Breast epithelium (tissue), 4 donors: ENCODE measurements at places on chromosomes 12 and 14. TPM values are rescaled to one million over a fixed set of nuclear protein-coding genes. Genes with fewer than 3 reads are reported as not detected.

DNA sequence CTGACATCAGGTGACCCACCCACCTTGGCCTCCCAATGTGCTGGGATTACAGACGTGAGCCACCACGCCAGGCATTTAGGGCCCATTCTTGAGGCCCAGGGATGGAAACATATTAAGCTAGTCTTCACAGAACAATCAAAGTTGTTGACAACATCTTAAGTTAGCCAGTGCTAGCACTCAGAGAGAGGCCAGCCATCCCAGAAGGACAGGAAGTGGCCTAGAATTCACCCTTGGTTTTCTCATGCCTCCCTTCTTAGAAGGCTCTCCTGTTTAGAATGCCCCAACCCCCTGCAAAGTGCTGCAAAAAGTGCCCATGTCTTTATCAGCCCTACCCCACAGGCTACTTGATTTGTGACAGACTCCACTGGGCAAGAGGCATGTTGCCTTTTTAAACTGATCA lies 12.1 kb upstream of the OR6J1 start:
- DNase-seq = no peak

GRCh38 chr14:93271111-93271510 lies 61.7 kb downstream of the BTBD7 start:
- no peak for DNase-seq

- DNase-seq = no peak
Observed at GRCh38 chr14:104599446-104599845, 5.1 kb downstream of the TMEM179 start.

- DNase-seq = no peak
Observed at GRCh38 chr14:38554026-38554425, 298.1 kb upstream of the CLEC14A start.

- no peak for DNase-seq
Observed at GRCh38 chr12:57483466-57483865, 3.8 kb upstream of the ARHGAP9 start.

DNA sequence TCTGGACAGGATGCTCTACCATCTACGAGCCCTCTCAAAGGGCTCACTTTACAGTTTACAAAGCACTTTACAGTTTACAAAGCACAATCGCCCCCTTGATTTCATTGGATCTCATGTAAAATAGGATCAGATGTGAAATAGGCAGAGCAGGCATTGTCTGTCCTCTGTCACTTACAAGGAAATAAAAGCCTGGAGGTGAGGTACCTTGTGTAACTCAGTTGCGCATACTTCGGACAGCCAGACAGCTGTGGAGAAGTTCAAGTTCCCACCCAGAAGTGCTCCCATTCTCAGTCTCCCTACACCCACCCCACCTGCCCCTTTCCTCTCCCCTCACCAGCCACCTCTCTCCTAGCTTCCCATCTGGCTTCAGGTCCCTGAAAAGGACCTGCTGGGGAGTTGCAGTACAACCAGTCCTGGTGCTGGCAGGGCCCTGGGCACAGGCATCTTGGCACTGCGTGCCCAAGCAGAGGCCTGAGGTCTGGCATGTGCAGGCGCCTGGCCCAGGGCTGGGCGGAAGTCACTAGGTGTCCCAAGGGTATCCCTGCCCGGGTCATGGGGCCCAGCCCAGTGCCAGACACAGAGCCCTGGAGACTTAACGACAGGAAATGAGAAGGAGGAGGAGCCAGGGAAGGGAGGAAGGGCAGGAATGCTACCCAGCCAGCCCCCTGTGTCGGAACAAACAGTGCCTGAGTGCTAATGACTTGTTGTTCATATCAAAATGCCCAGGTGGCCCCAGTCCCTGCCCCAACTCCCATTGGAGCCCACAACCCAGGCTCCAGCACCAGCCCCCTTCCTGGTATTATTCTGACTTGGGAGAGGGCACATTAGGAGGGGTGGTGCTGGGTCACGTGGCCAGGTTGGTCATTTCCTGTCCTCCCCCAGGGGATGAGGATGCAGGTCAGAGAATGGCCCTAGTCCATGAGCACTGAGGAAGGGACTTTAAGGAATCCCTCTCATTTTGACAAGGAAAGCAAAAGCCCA lies 5.4 kb downstream of the RAPGEF3 start:
- DNase-seq = peak; percentile 85

GRCh38 chr14:32564596-32564995 lies 235.5 kb downstream of the AKAP6 start:
- DNase-seq = no peak

DNA sequence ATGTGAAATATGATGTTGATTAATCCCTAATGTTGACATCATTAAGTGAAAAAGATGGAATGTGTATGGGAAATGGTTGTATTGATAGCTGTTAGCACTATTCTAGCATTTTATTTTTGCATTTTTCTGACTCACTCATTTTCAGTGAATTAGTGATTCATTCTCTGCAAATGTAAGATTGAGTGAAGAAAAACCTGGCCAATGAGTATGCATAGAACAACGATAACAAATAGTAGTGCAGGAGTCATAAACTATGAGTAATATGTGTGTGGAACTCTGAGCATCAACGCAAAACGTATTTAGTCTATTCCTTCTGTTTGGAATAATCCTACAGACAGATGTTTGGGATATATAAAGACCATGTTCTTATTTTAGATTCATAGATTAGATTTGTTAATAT lies 76.3 kb upstream of the RTL1 start:
- no peak for DNase-seq

GRCh38 chr12:109961201-109961600 lies 35.0 kb downstream of the GIT2 start:
- DNase-seq = no peak

- DNase-seq = no peak
Observed at GRCh38 chr12:132847363-132848356, 19.0 kb upstream of the GOLGA3 start.

DNA sequence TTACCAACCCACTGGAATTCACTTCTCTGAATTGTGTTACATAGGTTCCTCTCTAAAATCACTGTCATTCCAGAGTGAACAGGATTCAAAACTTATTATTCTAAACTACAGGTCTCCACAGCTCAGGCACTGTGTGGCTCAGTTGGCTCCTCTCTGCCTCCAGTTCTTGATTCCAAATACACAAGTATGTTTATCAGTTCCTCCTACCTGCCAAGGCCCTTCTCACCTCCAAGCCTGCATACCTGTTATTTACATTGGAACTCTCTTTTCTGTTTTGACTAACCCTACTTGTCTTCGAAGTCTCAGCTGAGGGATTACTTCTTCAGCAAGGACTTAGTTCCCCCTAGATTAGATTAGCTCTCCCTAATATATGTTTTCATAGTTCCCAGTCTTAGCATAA lies 397.6 kb upstream of the TMTC1 start:
- DNase-seq = no peak

- DNase-seq = no peak
Observed at GRCh38 chr14:39071096-39071495, 31.9 kb downstream of the SEC23A start.

DNA sequence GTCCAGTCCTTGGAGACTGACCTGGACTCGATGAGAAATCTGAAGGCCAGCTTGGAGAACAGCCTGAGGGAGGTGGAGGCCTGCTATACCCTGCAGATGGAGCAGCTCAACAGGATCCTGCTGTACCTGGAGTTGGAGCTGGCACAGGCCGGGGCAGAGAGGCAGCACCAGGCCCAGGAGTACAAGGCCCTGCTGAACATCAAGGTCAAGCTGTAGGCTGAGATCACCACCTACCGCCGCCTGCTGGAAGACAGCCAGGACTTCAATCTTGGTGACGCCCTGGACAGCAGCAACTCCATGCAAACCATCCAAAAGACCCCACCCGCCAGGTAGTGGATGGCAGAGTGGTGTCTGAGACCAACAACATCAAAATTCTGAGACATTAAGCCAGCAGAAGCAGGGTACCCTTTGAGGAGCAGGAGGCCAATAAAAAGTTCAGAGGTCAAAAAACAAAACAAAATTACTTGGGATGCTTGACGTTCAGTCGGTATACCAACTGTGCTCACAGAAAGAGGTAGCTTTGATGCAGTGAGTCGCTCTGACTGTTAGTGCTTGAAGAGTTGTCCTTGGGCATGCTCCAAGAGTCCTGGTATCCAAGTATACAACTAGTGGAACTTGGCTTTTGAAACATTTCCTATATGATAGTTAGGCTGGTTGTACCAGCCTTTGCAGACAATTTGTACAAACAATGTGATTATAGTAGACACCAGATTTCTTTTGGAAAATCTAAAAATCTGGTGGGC lies 4.8 kb downstream of the MED6 start:
- DNase-seq = no peak

GRCh38 chr12:127383281-127383680 lies 883.7 kb upstream of the TMEM132C start:
- DNase-seq = no peak

- no peak for DNase-seq
Observed at GRCh38 chr14:105857220-105857825, 330.9 kb downstream of the TMEM121 start.

- no peak for DNase-seq
Observed at GRCh38 chr14:98935921-98936320, 336.1 kb downstream of the BCL11B start.

DNA sequence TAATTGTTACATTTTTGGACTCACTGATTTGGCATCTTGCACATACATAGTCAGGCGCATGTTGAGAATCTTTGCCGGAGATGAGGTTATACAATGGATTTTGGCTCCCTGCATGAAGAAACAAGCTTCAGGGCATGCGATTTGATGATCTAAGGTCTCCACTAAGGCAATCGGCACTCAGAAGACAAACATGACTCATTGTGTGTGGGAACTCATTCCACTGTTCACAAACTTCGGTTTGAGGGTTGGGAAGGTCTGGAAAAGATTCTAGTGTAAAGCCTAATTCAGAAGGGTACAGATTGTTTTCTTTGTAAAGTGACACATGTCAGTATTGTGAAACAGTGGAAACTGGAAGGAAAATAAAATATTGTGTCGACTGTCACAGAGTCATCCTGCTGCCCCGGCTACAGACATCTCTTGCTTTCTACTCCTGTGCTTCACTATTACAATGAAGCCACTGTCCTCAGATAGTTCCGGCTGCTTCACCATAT lies 192.6 kb upstream of the HMGA2 start:
- no peak for DNase-seq

DNA sequence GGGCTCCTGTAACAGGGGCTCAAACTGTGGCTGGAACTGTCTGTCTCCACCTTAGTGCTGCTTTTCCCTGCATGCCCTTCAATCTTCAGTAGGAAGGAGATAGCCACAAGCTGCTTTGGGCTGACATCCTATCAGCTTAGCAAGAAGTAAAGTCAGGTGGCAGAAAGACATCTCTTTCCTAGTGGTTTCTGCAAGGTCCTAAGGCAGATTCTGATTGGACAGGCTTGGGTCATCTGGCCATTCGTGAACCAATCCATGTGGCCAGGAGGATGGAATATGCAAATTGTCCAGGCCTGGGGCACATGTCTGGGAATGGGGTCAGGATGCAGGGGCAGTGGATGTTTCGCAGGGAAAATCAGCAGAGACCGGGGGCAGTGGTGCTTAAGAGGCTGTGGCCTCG lies 5.2 kb downstream of the RITA1 start:
- no peak for DNase-seq

Gene CISTR
- not detected for total RNA-seq

Gene TEX52
- total RNA-seq = not detected

Gene SINHCAF
- 11.8 TPM for total RNA-seq

Gene MYF6
- not detected for total RNA-seq

Gene MYF5
- not detected for total RNA-seq

Gene ANKRD13A
- total RNA-seq = 88.2 TPM

Gene DBX2
- 0.33 TPM for total RNA-seq

Gene LIN7A
- 25.6 TPM for total RNA-seq

Gene CLEC4D
- total RNA-seq = 0.48 TPM

Gene KRT77
- not detected for total RNA-seq

Gene SDR9C7
- total RNA-seq = not detected

Gene GLT8D2
- 16.1 TPM for total RNA-seq

Gene E2F7
- total RNA-seq = not detected

Gene TMEM132D
- not detected for total RNA-seq

Gene KRT82
- total RNA-seq = not detected

Gene SPRYD4
- total RNA-seq = 4.8 TPM
